Sigmoid colon (tissue), 7 donors: ENCODE measurements at places on chromosomes 2 and 18.

GRCh38 chr18:2894131-2894840 is 47.5 kb downstream of the EMILIN2 start:
- no peak overlapping the region for H3K27ac ChIP-seq
- H3K27me3 ChIP-seq, result no peaks in the 10 kb centered on the region
- H3K4me1 ChIP-seq, result no peaks in the 10 kb centered on the region

DNA sequence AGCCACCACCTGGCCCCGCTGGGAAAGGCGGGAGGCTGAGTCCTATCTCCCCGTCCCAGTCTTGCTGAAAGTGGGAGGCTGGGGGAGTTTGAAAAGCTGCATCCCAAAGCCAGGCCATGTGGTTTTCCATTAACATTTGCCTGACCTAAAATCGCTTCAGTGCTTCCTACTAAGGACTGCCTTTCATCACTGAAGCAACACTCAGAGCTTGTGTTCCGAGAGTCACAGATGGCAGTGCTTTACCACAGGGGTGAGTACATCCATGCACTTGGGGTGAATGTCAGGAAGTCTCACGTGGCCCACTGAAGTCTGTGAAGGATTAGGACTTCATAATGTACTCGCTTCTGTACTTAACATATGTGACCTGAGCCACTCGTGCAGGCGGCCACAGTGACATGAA is 43.3 kb downstream of the PXDN start:
- H3K4me1 ChIP-seq, result no peaks in the 10 kb centered on the region
- peak; percentile 29 for DNase-seq
- no peak overlapping the region for H3K4me3 ChIP-seq
- H3K27ac ChIP-seq, result peak overlapping the region; percentile 29
- no peaks in the 10 kb centered on the region for H3K27me3 ChIP-seq

- H3K36me3 ChIP-seq, result no peaks in the 10 kb centered on the region
- no peak for DNase-seq
- H3K27ac ChIP-seq, result no peak overlapping the region
- no peak overlapping the region for H3K4me3 ChIP-seq
Observed at GRCh38 chr2:66845307-66845706, 410.4 kb downstream of the MEIS1 start.

DNA sequence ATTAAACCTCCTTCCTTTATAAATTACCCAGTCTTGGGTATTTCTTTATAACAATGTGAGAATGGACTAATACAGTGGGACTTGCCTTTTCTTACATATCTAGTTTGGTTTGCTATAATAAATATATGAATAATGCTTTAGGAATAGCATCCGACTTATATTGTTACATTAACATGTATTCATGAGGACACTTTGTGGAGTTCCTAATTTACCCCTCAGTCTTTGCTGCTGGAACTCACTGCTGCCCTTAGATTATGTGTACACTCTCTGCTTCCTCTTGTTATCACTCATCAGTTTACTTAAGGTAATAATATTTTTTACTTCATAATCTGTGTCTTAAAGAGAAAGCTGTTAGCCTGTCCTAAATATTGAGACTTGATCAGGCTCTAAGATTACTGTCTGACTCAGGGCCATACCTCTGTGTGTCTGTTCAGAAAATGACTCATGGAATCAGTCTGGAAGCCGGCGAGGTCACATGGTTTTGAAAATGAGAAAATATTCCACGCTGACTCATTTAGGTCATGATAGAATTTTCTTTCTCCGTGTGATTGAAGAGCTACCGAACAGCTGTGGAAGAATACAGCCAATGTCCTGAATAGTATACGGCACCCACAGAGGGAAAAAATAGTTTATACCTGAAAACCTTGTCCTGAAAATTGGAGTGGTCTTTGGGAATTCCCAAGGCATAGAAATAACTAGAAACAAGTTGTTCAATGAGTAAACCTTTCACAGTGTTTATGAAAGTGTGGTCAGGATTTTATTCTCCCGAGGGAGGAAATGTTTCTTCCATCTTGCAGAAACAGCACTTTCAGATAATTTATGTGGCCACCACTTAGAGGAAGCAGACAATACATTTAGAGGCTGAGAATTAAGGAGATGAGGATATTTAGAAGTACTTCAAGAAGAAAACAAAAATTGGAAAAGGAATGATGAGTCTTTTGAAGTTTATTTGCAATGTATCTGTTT is 156.4 kb downstream of the DSEL start:
- no peaks in the 10 kb centered on the region for H3K36me3 ChIP-seq
- H3K4me1 ChIP-seq, result no peaks in the 10 kb centered on the region
- peak; percentile 81 for DNase-seq
- peak overlapping the region; percentile 31 for H3K4me3 ChIP-seq
- no peaks in the 10 kb centered on the region for H3K27me3 ChIP-seq

- DNase-seq, result no peak
- H3K27ac ChIP-seq, result no peak overlapping the region
- no peak overlapping the region for H3K4me3 ChIP-seq
- no peaks in the 10 kb centered on the region for H3K27me3 ChIP-seq
- no peaks in the 10 kb centered on the region for H3K4me1 ChIP-seq
- peaks cover 10% of the 10 kb centered on the region for H3K36me3 ChIP-seq
Observed at GRCh38 chr18:79467126-79467525, 71.4 kb downstream of the NFATC1 start.

DNA sequence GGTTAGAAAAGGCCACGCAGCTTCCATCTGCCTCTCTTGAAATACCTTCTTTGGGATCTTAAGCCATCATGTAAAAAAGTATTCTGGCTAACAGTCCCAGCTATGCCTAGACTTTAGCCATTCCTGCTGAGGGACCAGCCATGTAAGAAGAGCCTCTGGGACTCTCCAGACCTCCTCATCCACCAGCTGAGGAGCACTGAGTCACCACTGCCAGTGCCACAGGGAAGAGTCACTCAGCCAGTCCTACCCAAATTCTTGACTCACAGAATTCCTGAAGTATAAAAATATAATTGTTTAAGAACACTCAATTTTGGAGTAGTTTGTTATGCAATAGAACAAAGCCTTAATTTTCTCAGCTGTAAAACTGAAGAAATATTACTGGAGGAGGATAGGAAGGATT is 436.7 kb downstream of the ZEB2 start:
- H3K36me3 ChIP-seq, result no peaks in the 10 kb centered on the region
- no peak overlapping the region for H3K27ac ChIP-seq
- H3K4me3 ChIP-seq, result no peak overlapping the region
- H3K4me1 ChIP-seq, result no peaks in the 10 kb centered on the region
- no peaks in the 10 kb centered on the region for H3K27me3 ChIP-seq

DNA sequence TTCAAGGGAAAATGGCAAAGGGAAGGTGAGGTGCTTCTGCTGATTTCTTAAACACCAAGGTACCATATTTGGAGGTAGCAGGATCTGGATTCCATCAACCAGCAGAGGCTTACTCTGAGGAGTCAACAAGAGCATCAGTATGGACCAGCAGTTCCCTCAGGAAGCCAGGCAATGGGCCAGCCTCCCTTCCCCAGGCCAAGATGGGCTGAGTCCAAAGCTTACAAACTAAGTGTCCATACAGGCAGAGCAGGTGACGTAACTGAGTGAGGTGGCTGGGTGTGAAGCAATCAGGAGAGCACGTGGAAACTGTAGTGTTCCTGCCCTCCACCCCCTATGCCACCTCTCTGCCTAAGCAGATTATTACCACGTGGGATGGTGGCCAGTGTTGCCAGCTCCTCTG is 134.2 kb upstream of the HNRNPA3 start:
- H3K27me3 ChIP-seq, result no peaks in the 10 kb centered on the region
- H3K36me3 ChIP-seq, result no peaks in the 10 kb centered on the region
- peak overlapping the region; percentile 77 for H3K27ac ChIP-seq
- H3K4me1 ChIP-seq, result peaks cover 49% of the 10 kb centered on the region
- DNase-seq, result peak; percentile 98
